Thymus (tissue), 14 donors: ENCODE measurements at places on chromosomes 1 and 21. TPM values are rescaled to one million over a fixed set of nuclear protein-coding genes. Genes with fewer than 3 reads are reported as not detected.

The MAN1C1 gene
- 18.4 TPM for polyA plus RNA-seq

DNA sequence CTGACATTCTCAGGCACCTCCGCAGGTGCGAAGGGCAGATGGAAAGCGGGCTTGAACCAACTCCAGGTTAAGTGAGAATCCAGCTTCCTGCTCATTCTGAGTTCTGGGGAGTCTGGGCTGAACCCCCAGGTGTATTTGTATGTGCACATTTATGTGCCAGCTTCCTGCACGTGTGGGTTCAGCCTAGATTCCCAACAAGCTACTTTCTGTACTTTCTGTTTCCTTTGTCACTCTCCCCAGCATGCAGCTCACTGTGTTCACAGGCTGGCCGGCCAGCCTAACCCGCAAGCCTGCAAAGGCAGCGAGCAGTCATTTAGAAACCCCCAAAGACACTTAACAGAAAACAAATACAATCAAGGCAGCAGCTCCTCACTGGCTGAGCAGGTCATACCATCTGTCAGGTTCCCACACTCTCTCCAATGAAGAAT is 1.3 kb upstream of the IL19 start:
- peaks cover 51% of the 10 kb centered on the region for H3K4me1 ChIP-seq
- H3K4me3 ChIP-seq = no peak overlapping the region
- H3K27ac ChIP-seq = peak overlapping the region; percentile 74
- no peak for DNase-seq
- H3K36me3 ChIP-seq = no peaks in the 10 kb centered on the region

- no peak overlapping the region for H3K4me3 ChIP-seq
- no peaks in the 10 kb centered on the region for H3K27me3 ChIP-seq
- DNase-seq = no peak
- H3K36me3 ChIP-seq = peaks cover 90% of the 10 kb centered on the region
- H3K27ac ChIP-seq = no peak overlapping the region
- no peaks in the 10 kb centered on the region for H3K4me1 ChIP-seq
Measured at GRCh38 chr1:64836802-64837201, 91.9 kb downstream of the RAVER2 start.

DNA sequence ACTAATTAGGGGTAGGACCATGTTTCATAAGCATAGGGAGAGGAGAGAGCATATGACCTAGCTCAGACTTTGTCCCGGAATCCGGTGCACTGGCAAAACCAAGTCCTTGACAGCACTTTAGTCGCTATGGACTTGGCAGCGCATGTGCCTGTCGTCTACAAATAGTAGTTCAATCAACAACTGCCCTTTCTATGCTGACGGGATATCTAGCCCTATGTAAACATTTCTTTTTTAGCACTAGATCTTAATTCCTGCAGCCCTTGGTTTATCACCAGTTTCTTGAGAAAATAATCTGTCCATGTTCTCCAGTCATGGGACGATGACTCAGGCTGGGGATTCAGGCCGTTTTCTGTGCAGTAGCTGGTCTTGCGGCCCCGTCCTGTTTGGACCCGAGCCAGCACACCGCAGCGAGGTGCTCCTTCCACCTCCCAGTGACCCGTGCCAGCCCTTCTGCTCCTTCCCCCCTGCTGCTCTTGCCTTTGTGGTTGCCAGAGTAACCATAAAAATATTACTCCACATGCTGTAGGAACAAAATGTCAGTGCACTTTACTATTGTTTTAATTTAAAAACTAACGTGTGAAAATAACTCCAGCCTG is 8.6 kb upstream of the MT1HL1 start:
- no peaks in the 10 kb centered on the region for H3K27me3 ChIP-seq
- no peak overlapping the region for H3K27ac ChIP-seq

DNA sequence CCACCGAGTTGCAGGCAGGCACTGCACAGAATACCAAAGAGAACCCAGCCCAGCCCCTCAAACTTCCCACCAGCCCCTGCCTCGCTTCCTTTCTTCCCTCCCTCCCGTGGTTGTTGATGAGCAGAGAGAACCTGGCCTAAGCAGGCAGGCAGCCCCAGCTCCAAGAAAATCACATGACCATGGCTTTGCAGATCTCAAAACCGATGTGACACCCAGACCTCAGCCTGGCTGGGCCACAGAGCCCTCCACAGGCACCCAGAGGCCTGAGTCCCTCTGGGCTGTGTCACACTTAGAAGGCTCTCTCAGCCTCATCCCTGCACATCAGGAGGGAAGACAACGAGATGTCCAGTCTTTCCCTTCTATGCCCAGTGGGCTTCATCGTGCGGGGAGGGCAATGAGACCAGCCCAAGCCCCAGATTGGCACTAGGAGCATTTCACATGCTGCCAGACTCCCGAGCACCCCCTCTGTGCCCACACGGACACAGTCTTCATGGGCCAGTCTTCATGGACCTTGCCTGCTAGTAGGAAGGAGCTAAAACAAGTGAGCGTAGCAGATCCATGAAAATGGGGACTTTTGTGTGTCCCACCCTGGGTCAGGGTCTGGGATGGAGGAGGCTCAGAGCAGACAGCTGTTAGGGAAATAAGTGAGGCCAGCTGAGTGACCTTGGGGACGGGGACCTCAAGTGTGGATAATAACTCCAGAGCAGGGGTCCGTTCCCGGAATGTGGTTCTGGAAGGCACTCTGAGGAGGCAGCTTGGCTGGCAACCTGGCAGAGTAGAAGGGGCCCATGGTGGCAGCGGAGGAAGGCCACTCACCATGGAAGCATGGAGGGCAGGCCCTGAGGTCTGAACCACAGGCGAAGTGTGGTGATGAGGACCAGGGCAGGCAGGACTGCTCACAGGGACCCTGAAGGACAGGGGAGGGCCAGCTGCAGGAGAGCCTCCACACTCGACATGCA is 204.4 kb upstream of the VAMP3 start:
- H3K27me3 ChIP-seq = no peaks in the 10 kb centered on the region
- DNase-seq = no peak
- no peak overlapping the region for H3K4me3 ChIP-seq
- H3K36me3 ChIP-seq = no peaks in the 10 kb centered on the region
- no peaks in the 10 kb centered on the region for H3K4me1 ChIP-seq

DNA sequence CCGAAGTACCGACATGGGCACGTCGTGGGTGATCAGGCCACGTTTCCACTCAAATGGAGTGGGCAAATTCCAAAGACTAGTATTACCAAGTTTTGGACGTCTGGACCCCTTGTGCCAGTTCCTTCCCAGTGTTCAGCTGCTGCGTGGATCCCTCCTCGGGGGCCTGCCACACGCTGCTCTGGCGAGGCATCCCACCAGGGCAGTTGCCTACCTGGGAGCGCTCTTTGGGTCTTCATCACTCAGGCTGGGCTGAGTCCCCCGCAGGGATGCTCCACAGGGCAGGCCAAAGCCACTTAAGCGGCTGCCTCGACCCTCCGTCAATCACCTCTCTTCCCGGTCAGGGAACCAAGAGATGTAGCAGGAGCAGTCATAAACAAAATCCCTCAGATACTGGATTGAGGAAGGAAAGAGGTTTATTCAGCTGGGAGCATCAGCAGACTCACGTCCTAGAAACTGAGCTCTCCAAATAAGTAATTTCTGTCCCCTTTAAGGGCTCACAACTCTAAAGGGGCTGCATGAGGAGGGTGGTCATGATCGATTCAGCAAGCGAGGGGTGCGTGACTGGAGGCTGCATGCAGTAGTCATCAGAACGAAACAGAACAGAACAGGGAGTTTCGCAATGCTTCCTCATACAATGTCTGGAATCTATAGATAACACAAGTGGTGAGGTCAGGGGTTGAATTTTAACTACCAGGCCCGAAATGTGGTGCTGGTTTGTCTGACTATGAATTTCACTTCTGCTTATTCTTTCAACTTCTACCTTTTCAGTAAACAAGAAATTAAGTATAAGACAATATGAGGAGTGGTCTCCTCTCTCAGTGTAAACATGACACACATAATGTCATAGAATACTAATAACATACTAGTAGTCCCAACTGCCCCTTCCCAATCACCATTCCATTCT is 998.6 kb upstream of the NCAM2 start:
- no peaks in the 10 kb centered on the region for H3K36me3 ChIP-seq
- no peak overlapping the region for H3K27ac ChIP-seq
- DNase-seq = no peak
- no peaks in the 10 kb centered on the region for H3K4me1 ChIP-seq
- no peaks in the 10 kb centered on the region for H3K27me3 ChIP-seq

DNA sequence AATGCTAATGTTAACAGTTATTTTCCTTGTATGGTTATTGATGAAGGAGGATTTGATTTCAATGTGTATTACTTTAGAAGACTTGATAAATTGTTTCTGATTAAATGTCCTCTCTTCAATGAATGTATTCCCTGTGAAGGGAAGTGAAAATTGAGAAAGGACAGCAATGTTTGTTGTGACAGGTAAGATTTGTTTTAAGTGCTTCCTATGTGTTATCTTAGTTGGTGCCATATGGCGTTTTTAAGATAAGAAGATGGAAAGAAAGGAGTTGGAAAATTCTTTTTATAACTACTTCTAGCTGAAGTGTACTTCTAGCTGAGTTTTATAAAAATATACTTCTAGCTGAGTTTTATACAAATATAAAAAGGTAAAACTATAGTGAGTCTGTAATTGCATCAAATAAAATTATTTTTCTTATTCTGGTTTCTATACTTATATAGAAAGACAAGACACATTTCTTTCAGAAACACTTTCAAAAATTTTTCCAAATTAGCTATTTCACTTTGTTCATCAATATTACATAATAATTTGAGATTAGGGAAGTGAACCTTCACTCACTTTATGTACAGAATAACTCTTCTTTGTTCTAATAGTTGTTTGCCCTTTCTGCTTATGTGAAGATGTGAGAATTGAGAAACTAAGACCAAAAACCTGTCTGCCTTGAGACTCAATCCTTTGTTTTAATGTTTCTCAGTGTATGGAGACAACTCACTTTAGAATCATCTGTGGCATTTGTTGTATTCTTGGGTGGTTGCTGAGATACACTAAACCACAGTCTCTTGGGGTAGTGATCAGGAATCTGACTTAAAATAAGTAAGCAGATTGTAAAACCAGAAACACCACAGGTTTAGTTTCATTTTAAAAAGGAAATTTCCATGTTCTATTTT is 382.9 kb upstream of the B3GALT2 start:
- DNase-seq = no peak
- H3K4me1 ChIP-seq = no peaks in the 10 kb centered on the region
- no peak overlapping the region for H3K27ac ChIP-seq
- H3K36me3 ChIP-seq = no peaks in the 10 kb centered on the region

DNA sequence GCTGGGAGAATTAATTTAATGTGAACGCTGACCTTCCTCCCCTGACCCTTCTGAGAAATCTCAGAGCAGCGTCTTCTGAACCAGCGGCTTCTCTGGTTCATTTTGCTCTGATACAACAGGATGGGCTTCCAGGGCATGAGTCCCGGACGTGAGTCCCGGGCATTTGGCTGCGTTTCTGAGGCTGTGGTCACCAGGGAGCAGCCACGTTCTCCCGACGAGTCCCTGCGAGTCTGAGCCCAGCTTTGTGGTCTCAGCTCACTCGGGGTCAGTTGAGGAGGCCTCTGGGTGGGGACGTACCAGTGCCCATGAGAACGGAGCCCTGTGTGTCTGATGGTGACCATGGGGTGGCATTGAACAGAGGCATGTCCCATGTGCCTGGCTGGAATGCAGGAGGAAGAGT is 17.7 kb upstream of the OBSCN start:
- no peak overlapping the region for H3K4me3 ChIP-seq
- no peak for DNase-seq
- H3K27me3 ChIP-seq = no peaks in the 10 kb centered on the region
- H3K27ac ChIP-seq = no peak overlapping the region

DNA sequence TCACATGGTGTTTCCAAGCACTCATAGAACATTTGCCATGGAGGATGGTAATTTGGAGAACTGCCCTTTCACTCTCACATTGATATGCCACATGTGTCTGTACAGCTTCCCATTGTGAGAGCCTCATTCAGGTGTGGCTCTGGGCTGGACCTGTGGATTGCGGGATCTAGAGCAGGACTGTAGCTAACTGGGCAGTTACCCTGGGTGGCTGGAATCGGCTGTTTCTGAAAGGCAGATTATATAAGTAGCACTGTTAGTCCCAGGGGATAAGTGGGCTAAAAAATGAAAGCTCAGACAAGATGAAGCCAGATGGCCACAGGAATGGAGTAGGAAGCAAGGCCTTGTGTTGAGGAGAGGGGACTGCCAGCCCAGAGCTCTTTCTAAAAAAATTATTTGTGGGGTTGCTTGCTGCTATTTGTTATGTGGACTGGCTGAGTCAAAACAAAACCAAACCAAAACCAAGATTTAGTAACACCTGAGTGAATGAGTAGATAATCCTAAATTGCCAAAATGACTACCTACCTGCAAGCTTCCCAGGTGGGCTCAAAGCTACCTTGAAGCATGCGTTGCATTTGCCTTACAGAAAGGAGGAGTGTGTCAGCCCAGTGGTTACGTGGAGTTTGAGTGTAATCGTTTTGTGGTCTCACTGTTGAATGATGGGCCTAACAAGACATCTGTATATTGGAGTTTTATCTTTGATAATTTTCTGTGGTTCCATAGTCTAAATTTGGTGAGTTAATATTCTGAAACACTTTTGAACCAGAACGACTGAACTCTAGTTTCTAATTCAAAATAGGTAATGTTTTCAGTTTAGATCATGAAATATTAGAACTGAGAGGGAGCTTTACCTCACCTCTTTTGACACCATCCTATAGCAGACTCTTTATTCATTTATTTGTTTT is 58.0 kb downstream of the SDCCAG8 start:
- no peaks in the 10 kb centered on the region for H3K4me1 ChIP-seq
- no peaks in the 10 kb centered on the region for H3K27me3 ChIP-seq
- H3K27ac ChIP-seq = peak overlapping the region; percentile 78
- no peak for DNase-seq
- no peak overlapping the region for H3K4me3 ChIP-seq
